ENCODE measurements at places on chromosomes 11 and 22.

- DNase-seq, result no peak
These were observed 4.5 kb downstream of the SLC22A6 start for GRCh38 chr11:62980133-62980760.

DNA sequence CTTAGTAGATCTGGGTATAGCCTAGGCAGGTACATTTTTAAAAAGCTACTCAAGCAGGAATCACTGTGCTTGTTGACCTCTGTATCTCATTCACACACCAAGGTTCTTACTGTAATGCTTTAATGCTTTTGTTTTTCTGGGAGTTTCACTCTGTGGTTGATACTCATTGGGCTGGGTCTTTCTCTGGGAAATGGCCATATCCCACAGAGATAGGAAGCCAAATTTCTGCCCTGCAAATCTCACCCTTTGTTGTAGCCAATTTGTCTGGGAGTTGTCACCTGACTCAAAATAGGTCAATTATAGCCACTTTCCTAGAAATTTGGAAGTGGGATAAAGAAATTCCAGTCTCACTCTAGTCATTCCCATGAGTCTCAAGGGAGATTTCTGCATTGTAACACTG is 195.8 kb upstream of the BDNF start:
- no peak for DNase-seq

DNA sequence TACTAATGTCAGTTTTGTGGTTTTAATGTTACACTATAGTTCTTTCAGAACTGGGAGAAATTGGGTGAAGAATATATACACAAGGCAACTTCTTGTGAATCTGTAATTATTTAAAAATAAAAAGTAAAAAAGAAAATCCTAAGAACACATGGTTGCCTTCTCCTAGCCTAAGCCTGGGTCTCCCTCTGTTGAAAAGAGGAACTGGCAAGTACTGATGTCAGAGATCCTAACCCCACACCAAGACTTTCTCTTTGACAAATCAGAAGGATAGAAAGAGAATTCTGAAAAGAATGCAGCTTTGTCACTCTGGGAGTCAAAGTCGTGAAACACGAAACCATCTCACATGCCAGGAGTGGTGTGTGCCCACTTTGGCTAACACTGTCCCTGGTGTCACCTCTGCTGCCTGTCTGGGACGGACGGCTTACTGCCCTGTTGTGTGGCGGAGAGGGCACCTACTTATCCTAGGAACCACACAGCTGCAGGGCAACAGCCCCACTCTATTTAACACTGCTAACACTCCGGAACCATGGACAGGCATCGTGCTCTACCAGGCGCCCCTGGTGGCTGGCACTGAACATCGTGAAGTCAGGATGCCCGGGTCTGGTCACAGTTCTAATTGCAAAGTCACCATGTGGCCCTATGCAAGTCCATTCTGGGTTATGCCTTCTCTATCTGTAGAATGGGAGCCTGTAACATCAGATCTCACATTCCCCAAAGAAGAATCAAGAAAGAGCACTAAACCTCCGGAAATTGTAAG is 108.7 kb upstream of the CD82 start:
- DNase-seq, result no peak

- no peak for DNase-seq
These were observed 3.5 kb downstream of the OR5B12 start for GRCh38 chr11:58438486-58438885.

GRCh38 chr11:61390161-61390560 is 2.2 kb upstream of the TMEM216 start:
- DNase-seq, result no peak

DNA sequence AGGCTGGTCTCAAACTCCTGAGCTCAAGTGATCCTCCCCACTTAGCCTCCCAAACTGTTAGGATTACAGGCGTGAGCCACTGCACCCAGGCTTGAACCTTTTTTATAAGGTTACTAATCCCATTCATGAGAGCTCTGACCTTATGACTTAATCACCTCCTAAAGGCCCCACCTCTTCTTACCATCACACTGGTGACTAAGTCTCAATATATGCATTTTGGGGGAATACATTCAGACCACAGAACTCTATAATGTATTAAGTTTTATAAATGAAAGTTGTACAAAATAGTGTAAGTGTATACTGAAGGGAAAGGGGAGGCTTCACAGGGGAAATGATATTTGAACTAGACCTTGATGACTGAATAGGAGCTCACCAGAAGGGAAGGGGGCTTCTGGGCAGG is 28.4 kb upstream of the RBFOX2 start:
- DNase-seq, result no peak

- DNase-seq, result no peak
These were observed 702 bp upstream of the KCNJ4 start for GRCh38 chr22:38455530-38456271.

DNA sequence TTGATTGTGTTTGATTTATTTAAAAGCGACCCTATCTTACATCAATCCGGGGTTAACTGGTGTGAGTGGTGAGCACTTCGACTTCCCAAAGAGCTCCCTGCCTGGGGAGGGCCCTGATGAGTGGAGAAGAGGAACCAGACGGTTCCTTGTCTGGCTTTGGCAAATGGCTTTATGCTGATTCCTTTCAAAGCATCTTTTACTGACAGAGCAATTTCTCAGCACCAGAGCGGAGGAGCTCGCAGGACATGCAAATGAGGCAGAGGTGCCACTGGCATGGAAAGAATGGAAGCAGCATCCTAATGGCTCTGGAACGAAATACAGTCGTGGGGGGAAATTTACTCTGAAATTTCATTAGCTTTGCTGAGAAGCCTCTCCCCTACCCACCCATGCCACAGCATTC is 410.9 kb upstream of the B3GAT1 start:
- DNase-seq, result no peak

- no peak for DNase-seq
These were observed 56.8 kb downstream of the GUCY1A2 start for GRCh38 chr11:106961518-106961917.

DNA sequence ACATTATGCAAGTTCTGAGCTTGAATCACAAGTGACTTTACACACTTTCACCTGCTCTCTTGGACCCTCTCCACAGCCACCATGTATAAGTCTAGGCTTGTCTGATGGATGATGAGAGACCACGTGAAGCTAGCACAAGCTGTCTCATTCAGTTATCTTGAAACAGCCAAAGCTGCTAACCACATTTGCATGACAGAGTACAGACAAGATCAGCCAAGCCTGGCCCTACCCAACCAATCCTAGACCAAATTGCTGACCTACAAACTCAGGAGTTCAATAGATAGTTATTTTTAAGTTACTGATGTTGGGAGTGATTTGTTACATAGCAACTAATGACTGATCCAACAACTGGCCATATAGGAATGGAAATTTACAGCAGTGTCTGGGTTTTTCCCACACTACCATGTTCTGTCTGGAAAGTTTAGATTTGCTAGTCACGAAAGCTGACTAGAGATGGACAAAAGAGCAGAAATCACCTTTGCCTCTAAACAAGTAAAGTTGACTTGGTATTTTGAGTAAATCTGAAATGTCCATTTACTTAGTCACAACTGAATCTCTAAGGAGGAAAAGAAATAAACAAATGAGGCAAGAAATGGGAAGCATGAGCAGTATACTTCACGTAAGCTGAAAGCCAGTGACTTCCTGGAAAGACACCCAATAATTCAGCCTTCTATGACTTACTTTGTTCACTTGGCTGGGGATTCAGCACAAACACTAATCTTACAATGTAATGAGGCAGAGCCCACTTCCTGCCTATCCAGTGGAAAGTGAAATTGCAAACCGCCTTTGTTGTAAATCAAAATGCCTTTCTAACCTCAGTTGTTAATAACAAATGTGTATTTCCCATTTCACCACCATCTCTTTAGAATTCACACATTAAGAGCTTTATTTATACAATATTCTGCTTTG is 101.7 kb downstream of the FAM181B start:
- no peak for DNase-seq

- no peak for DNase-seq
These were observed 17.3 kb upstream of the CRKL start for GRCh38 chr22:20899827-20900423.

DNA sequence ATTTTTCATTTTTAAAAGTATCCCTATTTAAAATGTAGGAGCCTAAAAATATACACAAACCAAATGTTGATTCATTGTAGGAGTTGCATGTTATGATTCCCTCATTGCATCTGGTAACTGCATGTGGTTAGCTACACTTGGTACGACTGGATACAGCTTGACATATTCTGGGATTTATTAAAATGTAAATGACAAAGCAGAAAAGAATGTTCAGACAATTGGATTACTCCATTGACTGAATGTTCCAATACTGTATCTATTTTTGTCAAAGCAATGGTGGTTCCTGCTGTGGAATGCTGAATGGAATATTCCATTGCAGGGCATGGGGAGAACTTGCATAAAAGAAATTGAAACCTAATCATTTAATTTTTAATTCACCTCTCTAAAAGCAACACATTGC is 30.8 kb downstream of the BLID start:
- no peak for DNase-seq

GRCh38 chr11:71557257-71557656 is 8.1 kb upstream of the KRTAP5-10 start:
- no peak for DNase-seq

GRCh38 chr11:118258410-118258809 is 5.7 kb downstream of the MPZL2 start:
- no peak for DNase-seq

- DNase-seq, result no peak
These were observed 117.8 kb downstream of the OPCML start for GRCh38 chr11:133414506-133414905.

DNA sequence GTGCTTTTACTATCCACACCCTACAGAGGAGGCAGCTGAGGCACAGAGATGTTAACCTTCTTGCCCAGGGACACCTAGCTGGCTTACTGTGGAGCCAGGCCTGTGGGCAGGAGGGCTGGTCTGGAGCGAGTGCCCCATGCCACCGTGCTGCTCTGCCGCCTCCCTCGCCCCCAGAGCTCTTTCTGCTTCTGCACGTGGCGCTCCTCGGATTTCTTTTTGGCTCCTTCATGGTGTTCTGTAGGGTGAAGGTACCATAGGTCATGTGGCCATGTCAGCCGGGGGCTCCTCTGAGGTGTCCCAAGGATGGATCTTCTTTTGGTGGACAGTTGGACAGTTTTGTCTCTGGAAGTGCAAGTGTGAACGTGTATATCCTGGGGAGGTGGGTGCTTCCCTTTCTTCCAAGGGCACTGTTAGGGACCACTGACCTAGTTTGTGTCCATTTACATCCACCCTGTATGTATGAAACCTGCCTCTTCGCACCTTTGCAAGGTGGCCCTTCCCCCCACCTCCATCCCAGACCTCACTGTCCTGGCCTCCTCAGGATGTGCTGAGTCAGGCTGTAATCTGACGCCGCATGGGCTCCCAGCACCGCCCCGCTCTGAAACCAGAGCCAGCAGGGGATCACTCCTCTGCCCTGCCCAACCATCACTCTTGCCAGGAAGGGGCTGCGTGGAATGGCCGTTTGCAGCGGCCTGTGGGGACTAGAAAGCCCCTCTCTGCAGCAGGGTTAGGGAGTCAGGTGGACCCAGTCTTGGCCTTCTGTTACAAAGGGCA is 31.7 kb downstream of the POLR3H start:
- no peak for DNase-seq

GRCh38 chr11:78414321-78415051 is 3.1 kb downstream of the GAB2 start:
- no peak for DNase-seq

DNA sequence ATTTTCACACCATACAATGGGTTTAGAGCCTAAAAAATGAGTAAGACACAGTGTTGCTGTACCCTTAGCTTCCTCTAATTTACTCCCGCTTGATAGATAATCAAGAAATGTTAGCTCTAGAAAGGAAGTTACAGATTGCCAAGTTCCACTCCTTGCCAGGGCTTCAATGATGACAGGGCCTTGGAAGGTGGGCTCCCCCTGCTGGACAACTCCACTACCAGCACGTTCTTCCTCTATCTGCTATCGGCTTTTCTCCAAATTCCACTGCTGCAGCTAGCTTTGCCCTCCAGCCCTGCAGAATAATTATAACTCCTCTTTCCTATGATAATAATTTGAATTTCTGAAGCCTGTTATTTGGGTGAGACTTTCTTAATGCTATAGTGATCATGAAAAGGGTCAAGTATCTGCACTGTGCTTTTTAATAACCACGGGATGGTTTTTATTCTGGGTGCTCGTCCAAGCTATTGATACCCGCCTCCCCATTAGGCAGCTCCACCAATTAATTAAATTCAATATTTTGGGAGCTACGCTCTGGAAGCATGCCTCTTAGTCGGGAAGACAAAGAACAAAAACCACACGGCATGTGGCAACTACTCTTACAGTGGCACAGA is 9.0 kb downstream of the SYN3 start:
- peak; percentile 45 for DNase-seq

DNA sequence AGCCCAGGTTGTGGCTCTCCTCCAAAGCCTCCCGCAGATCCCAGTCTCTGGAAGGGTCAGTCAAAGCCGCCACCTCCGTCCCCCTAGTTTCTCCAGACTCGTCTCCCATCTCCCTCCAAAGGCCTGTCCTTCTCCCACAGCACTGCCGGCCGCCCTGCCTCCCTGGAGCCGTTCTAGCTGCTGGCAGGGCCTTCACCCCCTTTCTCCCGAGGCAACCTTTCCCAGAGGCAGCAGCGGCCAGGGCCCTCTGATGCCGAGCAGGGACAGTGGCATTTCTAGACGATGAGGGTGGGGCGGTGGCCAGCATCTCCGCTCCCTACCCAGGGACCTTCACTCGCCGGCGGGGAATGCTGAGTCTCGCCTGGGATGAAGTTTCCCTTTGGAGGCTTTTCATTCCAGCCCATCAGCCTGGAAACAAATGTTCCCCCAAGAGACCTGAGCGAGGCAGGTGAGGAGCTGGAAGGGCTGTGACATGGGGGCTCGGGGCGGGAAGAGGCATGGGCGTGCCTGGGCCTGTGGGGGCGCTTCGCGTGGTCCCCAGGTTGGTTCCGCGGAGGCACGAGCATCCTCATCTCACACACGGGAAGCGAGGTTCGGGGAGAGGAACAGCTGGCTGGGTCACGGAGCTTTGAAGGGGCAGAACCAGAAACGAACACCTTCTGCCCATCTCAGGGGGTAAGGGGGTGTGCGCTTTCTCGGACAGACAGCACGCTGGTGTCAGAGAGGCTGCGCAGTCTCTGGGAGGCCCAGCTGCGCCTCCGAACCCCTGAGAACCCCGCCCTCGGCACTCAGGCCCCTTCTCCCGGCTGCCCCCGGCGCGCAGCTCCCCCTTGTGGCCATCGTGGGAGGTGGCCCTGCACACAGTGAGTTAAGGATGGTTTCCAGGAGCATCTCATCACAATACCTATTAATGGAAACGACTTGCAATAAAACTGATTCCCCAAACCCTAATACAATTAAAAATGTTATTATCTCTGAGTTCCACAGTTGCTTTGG is 18.1 kb upstream of the KLHL35 start:
- DNase-seq, result peak; percentile 32

GRCh38 chr11:88103337-88104206 is 71.7 kb downstream of the RAB38 start:
- peak; percentile 33 for DNase-seq

- no peak for DNase-seq
These were observed 4.4 kb upstream of the SPDYC start for GRCh38 chr11:65165410-65166317.

GRCh38 chr11:66006891-66007176 is 4.5 kb downstream of the BANF1 start:
- DNase-seq, result no peak

- no peak for DNase-seq
These were observed 47.8 kb downstream of the TRAF6 start for GRCh38 chr11:36462321-36462720.

GRCh38 chr11:65906602-65907001 is 6.4 kb upstream of the FOSL1 start:
- DNase-seq, result no peak

GRCh38 chr11:18704698-18705097 is 6.1 kb downstream of the TMEM86A start:
- DNase-seq, result no peak

Data from stimulated activated CD4-positive, alpha-beta T cell treated with anti-CD3 and anti-CD28 coated beads, Interleukin-12 subunit alpha, Interleukin-12 subunit beta, amount 100 ng/mL, for 48 hours (primary cell).